C1 segment of cervical spinal cord (tissue), 14 donors: ENCODE measurements at places on chromosomes 5 and 9.
A peak's percentile ranks its signal among the peaks of the same experiment; 100 is the strongest.

- DNase-seq, result peak; percentile 18
Measured at GRCh38 chr5:32443541-32444430, 754 bp downstream of the ZFR start.

- DNase-seq, result no peak
Measured at GRCh38 chr9:111039231-111039906, 1.1 kb upstream of the LPAR1 start.

- DNase-seq, result no peak
Measured at GRCh38 chr5:2027790-2028189, 145.1 kb upstream of the IRX4 start.

GRCh38 chr9:20925256-20926045, 106.0 kb downstream of the HACD4 start:
- no peak for DNase-seq

DNA sequence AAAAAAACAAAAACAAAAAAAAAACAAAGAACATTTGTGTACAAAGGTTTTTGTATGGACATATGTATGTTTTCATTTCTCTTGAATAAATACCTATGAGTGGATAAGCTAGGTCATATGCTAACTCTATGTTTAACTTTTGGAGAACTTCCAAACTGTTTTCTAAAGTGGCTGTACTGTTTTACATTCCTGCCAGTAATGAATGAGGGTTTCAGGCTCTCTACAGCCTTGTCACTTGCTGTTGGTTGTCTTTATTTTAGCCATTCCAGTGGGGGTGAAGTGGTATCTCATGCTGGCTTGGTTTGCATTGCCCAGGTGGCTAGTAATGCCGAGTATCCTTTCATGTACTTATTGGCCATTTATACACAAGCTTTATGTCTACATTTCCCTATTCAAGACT, 9.1 kb upstream of the TRIO start:
- DNase-seq, result no peak

GRCh38 chr9:105150991-105151685, 93.3 kb upstream of the SLC44A1 start:
- no peak for DNase-seq

DNA sequence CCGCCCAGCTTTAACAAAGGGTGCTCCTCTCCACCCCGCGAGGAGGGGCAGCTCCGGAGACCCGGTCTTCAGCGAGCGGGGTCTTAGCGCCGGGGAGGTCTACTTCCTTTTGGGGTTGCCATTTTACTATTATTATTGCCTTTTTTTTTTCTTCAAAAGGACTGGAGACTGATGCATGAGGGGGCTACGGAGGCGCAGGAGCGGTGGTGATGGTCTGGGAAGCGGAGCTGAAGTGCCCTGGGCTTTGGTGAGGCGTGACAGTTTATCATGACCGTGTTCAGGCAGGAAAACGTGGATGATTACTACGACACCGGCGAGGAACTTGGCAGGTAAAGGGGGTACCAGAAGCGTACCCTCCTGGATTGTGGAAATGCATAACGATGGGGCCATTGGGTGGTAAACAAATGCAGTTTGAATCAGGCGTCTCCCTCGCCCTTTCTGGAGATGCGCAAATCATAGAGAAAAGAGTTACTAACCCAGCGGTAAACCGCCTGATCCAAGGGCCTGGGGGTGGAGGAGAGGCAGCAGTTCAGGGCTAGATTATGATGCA, 1.2 kb downstream of the DAPK1 start:
- DNase-seq, result no peak

DNA sequence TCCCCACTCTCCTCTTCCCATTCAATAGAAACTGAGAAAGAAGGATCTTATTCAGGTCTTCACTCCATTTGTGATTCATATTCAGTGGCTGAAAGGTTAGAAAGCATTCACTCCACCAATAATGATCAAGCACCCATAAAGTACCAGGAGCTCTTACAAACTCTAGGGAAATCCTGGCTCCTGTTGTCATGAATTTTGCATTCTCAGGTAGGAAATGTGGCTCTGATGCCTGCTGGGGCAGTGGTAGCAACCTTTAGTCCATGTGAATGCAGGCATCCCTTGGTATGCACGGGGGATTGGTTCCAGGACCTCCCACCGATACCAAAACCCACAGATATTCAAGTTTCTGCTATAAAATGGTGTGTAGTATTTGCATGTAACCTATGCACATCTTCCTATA, 3.6 kb upstream of the RORB start:
- DNase-seq, result no peak

- DNase-seq, result no peak
Measured at GRCh38 chr5:80711216-80711615, 56.4 kb upstream of the DHFR start.

DNA sequence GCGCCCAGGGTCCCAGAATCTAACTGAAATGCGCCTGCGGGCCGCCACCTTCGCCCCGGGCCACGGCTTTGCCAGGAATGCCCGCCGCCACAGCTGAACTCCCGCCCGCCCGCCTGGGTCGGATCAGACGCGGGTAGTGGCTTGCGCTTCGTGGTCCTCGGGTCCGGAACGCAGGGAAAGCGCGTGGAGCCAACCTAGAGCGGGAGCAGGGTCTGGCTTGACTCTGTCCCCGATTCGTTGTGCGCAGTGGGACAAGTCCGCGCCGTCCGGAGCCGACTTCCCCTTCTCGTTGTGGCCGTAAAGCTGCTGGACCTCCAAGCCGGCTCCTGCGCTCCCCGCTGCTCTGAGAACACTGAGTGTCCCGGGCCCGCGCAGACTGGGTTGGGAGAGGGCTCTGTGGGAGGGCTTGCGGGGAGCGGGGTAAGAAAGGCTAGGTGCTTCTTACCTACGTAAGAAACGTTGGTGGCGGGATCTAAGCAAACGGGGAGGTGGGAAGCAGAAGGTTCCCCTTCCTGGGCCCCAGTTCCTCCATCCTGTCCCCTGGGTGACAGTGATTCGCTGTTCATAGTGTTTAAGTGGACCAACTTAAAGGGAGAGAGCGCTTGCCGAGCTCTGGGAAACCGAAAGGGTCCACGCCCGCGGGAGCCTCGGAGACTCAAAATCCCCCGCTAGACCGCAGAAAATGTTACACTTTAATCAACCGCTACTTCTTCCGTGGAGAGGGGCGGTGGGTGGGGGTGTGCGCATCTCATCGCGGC, 4.4 kb upstream of the FOXE1 start:
- DNase-seq, result no peak

DNA sequence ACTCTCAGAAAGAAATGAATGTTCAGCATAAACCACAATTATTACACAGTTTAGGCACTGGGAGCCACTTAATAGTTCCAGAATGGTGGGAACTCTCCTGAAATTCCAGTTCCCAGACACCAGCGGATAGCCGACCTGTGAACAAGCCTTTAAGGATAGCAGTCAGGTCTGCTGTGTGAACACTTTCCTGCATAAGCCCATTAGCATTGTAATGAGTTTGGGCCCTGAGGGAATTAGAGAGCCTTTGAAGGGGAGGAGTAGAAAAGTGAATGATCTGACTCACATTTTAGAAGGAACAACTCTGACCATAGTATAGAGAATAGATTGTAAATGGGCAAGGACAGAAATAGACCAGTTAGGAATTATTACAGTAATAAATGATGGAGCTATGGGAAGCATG, 189.1 kb downstream of the ADGRV1 start:
- DNase-seq, result no peak

GRCh38 chr9:69172895-69173294, 1.2 kb upstream of the TJP2 start:
- DNase-seq, result no peak

DNA sequence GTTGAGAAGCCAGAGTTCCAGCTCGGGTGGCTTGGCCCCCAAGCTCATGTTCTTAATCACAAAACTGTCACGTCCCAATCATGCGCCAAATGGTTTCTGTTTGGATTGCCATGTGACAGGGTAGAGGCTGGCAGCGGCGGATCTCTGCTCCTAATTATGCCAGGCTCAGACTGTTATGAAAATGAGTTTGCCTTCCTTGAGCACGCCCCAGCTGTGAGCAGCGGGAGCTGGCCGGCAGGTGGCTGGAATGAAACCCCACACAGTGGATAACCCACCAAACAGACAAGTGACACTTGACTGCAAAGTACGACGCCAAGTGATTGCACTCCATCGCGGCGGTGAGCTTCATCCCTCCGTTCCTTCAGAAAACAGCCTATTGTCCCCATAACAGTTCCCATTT, 75.4 kb downstream of the CFAP77 start:
- DNase-seq, result no peak
